Mesenteric fat pad (tissue), 1 donor: ENCODE measurements at places on chromosomes 12 and 14.

DNA sequence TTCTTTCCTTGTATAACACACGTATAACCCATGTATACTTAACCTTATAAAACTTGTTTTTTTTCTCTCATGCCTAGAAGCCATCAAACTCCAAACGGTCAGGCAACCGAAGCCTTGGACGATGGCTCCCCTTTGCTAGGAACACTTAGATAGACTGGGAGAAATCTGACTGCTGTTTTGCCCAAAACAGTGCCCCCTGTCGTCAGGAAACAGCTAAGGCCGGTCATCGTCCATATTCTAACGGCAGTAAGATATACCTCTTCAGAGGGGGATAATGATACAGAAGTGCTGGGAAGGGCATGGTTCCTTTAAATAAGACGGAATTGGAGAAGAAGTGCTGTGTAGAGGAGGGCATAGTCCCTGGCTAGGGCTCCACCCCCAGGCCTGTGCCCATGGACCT, 130.5 kb downstream of the SLC41A2 start:
- no peak for DNase-seq

DNA sequence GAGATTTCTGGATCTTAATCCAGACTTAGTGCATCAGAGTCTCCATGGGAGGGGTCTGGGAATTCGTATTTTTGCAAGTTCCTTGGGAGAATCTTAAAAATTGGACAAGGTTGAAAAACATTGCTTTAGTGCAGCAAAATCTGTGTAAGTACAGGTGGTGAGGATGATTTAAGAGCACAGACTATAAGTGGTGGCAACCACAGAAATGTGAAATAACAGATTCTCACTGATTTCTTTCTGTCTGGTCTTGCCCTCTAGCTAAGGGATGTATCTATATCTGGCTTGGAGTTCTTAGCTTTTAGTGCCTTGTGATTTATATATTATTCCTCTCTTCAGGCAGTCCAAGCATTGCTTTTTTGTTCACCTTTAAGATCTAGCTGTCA, 116.2 kb downstream of the DIP2B start:
- no peak for DNase-seq

- DNase-seq: no peak
Observed at GRCh38 chr14:41498959-41499358, 107.7 kb upstream of the LRFN5 start.

- DNase-seq: no peak
Observed at GRCh38 chr12:31588976-31589375, 2.0 kb downstream of the DENND5B start.

DNA sequence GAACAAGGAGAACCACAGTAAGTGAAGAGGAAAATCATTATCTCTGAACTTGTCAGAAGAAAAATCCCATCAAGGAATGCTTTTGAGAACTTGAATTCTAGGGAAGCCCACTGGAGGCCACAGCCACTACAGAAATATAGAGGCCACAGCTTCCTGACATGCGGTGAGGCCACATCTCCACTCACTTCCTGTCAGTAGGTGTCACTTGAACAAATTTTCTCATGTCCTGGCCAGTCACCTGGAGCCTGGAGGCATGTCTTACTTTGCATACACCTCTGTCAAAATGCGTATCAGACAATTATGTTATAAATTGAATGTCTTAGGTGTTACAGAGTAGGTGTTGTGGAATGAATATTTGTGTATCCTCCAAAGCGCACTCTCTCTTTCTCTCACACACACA, 370.3 kb downstream of the DAD1 start:
- DNase-seq: no peak

- no peak for DNase-seq
Observed at GRCh38 chr12:116861320-116861719, 19.9 kb downstream of the HRK start.

DNA sequence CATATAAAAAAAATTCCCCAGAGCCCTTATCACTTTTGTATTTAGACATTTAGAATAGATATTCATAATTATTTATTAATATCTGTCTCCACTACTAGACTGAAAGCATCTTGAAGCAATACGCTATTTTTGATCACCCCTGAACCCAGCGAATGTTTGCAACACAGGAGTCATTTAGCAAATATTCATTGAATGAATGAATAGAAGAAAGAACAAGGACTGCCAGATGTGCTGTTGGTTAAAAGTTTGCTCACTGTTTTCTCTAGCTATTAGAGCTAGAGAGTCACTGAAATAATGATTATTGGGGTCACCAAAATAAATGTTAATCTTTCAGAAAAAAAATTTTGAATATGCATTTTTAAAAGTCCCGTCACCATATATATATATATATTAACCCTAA, 174.3 kb downstream of the ACSS3 start:
- no peak for DNase-seq

DNA sequence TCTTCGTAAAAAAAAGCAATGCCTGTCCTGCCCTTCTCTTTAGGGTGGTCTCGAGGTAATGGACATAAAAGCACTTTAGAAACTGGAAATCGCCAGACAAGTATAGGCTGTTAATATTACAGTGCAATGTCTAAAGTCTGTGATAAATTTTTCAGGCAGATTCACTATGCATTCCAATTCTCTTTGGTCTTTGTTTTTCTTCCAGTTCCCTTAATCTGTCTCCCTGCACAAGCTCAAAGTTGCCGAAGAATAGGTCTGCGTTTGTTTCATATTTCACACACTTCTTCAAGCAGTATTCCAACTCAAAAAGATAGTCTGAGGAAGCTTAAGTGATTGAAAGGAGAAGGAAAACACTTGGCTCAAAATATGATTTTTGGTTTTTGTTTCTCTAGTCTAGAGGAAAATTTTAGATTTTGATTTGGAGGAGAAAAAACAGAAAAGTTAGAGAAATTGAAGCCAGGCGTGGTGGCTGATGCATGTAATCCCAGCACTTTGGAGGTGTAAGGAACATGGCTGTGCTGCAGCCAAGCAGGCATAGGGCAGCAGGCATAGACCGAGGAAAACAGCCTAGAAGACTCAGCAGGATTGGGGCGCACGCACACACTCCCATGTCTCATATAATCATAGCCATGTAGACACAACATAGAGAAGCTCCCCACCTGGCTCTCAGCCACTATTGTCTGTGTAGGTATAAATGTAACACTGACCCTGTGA, 96.2 kb upstream of the TMPO start:
- DNase-seq: no peak

- no peak for DNase-seq
Observed at GRCh38 chr14:104222396-104223036, 84.1 kb downstream of the KIF26A start.

DNA sequence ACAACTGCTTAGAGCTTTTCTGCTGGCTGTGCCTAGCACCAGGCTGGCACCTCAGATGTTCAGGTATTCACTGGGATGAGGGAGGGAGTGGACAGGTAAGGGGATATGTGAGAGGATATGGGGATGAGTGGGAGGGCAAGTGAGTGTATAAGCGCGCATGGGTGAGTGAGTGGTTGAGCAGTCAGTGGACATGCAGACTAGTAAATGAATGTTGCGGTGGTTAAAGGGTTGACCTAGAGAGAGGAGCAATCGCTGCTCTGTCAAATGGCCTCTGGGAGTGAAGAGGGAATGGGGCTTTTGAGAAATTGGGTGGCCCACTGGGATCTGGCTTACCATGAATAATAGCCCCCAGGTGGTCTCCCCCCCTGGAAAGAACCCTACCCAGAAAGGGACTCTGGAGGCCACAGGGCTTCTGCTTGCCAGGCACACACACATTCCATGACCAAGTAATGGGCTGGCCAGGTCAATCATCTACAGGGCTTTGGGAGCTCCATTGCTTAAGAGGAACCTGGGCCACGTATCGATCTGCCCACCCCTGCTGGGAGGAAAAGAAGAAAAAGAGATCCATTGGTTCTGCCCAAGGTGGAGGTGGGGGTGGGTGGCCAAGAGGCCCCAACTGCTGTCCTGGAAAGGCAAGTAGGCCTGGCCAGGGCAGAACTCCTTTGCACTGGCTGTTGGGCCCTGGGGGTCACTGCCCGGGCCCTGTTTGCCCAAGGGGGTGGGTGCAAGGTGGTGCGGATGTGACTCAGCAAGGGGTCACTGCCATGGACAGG, 30.8 kb upstream of the ZFP36L1 start:
- no peak for DNase-seq

DNA sequence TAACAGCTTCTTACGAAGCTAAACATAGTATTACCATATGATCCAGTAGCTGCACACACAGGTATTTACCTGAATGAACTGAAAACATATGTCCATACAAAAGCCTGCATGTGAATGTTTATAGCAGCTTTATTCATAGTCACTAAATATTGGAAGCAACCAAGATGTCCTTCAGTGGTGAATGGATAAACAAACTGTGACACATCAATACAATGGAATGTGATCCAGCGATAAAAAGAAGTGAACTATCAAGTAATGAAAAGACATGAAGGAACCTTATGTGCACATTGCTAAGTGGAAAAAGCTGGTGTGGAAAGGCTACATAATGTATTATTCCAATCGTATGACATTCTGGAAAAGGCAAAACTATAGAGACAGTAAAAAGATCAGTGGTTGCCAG, 38.1 kb upstream of the JDP2 start:
- DNase-seq: no peak

DNA sequence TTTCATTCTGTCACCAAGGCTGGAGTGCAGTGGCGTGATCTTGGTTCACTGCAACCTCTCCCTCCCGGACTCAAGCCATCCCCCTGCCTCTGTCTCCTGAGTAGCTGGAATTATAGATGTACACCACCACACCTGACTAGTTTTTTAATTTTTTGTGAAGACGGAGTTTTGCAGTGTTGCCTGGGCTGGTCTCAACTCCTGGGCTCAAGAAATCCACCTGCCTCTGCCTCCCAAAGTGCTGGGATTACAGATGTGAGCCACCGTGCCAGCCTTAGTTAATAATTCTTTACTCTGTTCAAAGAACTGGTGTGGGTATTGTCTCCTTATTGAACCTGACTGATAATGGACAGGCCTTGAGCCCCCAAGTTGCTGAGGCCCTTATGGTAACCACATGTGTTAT, 10.4 kb upstream of the KRT7 start:
- peak; percentile 24 for DNase-seq

DNA sequence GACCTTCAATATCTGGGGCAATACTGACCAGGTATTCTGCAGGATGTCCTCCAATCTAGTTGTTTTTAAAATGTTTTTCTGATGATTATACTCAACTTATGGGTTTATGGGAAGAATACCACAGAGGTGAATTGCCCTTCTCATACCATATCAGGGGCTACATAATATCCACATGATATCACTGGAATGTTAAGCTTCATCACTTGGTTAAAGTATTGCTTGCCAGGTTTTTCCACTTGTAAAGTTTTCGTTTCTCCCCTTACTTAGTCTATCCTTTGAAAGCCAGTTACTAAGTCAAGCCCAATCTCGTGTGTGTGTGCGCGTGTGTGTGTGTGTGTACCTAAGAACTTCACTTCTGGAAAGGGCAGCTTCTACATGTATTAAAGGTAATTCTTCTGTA, 980.9 kb upstream of the FBXO33 start:
- no peak for DNase-seq

DNA sequence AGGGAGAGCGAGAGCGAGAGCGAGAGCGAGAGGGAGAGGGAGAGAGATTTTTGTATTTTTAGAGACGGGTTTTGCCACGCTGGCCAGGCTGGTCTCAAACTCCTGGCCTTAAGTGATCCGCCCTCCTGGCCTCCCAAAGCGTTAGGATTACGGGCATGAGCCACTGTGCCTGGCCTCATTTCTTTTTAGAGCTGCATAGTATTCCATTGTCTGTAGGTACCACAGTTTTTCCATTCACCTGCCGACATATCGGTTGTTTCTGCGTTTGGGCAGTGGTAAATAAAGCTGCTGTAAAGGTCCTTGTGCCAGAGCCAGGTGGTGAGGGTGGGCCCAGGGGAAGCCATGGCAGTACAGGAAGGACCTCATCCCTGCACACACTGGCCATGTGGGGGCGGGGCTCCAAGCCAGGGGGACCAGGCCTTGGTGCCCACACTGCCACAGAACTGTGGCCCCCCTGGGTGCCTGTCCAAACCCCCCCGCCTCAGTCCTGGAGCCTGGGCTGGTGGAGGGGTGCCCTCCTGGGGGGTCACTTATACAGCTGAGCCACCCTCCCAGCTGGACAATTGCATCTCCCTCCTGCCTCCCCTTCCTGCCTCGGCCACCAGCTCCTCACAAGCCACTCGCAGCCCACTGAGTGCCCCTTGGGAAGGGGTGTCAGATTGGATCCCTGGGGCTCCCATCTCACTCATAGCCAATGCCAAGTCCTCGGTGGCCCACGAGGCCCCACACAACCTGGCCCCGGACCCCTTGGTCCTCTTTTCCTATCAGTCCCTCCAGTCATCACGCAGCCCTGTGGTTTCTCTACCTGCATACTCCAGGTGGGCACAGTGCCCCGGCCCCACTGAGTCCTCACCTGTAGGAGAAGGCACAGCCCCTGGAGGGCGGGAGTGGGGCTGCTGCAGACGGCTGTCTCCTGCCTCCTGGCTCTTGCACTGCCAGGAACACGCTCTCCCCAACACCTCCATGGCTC, 1.7 kb upstream of the PUS1 start:
- no peak for DNase-seq

- no peak for DNase-seq
Observed at GRCh38 chr14:71377099-71377498, 469.8 kb downstream of the PCNX1 start.

GRCh38 chr14:30620178-30620577, 1.9 kb upstream of the SCFD1 start:
- no peak for DNase-seq

DNA sequence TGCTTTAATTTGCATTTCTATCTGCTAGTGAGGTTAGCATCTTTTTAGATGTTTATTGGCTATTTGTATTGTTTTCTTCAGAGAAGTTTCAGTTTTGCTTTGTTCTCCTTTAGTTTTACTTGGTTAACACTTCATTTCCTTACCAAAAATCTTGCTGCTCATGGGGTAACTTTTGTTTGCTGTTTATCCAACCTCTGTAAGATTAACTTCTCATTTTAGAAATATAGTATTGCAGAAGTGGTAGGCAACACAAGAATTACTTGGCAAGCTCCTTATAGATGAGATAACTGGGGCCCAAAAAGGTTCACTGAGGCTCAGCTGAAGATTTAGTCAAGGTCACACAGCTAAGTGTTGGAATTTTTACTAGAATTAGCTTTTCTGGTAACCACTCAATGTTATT, 40.5 kb downstream of the ALKBH1 start:
- no peak for DNase-seq

- no peak for DNase-seq
Observed at GRCh38 chr12:49367381-49368239, at the start of gene SPATS2. SPATS2 (plus strand) TSS chr12:49367462; CDS start chr12:49461013, 93,551 bp downstream.

GRCh38 chr12:65259501-65259900, 19.0 kb upstream of the MSRB3 start:
- DNase-seq: no peak

- no peak for DNase-seq
Observed at GRCh38 chr12:65612440-65612839, 211.8 kb upstream of the HMGA2 start.

GRCh38 chr12:124428792-124429281, 133.9 kb downstream of the RFLNA start:
- DNase-seq: no peak

DNA sequence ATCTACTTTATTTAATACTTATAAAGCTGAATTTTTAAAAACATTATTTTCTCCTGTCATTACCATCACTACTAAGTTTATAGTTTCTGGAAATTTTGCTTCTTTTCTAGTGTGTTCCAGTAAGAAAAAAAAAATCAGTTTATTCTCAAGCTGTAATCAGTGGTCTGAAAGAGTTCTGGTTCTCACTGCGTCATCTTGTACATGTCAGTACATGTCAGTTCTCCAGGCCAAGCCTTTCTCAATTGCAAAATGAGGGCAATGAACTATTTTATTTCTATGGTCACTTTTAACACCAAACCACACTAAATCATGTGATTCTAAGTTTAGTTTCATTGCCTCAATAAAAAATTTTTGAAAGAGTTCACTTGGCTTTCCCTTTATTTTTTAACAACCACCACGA, 468.9 kb upstream of the LRFN5 start:
- DNase-seq: no peak

- DNase-seq: no peak
Observed at GRCh38 chr12:46303039-46303666, 34.3 kb upstream of the SLC38A1 start.
